ENCODE measurements at places on chromosomes 7 and 10.

GRCh38 chr10:45592432-45592831 lies 80.1 kb downstream of the ZFAND4 start:
- no peak for DNase-seq

DNA sequence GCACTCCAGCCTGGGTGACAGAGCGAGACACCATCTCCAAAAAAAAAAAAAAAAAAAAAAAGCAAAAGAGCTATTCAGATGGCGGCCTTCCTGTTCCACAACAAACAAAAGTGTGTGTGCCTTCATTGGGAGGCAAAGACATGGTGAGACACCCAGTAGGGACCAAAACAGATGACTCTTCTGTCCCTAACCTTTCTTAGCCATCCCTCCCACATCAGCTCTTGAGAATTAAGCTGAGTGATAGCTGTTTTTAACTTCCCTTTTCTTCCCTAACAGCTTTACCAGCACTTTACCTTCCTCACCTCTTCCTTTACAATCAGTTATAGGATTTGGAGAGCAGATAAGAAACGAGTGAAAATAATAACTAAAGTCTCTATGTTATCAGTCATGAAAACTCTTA lies 48.2 kb downstream of the ARMH3 start:
- no peak for DNase-seq

DNA sequence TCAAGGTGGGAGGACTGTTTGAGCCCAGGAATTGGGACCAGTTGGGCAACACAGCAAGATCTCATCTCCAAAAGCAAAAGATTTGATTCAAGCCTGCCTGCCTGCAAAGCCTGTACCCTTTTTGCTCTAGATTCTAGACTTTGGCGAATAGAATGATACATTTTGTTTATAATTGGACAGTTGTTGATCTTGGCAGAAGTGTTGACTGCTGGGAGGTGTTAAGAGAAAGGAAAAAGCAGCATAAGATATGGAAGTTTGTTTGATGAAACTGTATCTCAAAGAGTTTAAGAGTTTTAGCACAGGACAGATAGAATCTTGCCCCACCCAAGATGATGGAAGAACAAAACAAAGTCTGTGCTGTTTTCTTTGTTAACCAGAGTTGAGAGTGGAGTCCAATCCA lies 224.1 kb downstream of the AUTS2 start:
- DNase-seq = no peak

- DNase-seq = no peak
Observed at GRCh38 chr7:2245883-2246675, 4.1 kb downstream of the NUDT1 start.

DNA sequence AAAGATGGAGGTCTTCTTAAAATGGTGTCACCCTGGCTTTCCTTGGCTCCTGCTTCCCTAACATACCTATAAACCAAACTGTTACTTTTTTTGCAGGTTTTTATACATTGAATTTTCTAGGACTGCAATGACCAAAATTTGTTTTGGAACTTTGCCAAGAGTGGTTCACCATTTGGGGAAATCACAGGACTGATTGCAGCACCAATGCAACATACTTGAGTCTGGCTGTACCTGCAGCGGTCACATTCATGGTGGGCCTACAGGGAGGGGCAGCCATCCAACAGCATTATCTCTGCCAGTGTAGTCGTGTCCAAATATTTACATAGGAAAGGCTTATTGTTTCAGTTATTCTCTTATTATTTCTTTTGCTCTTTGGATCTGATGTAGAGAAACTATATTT lies 69.0 kb downstream of the HACD1 start:
- DNase-seq = no peak

- no peak for DNase-seq
Observed at GRCh38 chr10:129389194-129389593, 77.8 kb upstream of the MGMT start.

Measured in stimulated activated naive CD4-positive, alpha-beta T cell treated with Interleukin-2 at 50 U/mL for 16 hours (primary cell).